ENCODE measurements at places on chromosomes 2 and 18. TPM values are rescaled to one million over a fixed set of nuclear protein-coding genes. Genes with fewer than 3 reads are reported as not detected.

The RAB17 gene
- 97.9 TPM for polyA plus RNA-seq

The AMER3 gene
- 2.1 TPM for polyA plus RNA-seq

The REEP1 gene
- polyA plus RNA-seq, result 4.2 TPM

The CD8B2 gene
- 0.07 TPM for polyA plus RNA-seq

The FTCDNL1 gene
- 0.53 TPM for polyA plus RNA-seq

The GAL3ST2 gene
- polyA plus RNA-seq, result not detected

The ITSN2 gene
- 31.4 TPM for polyA plus RNA-seq

The RPRM gene
- polyA plus RNA-seq, result 0.23 TPM

The TCF7L1 gene
- 4.0 TPM for polyA plus RNA-seq

The HOXD8 gene
- 0.61 TPM for polyA plus RNA-seq

The PROKR1 gene
- polyA plus RNA-seq, result 0.02 TPM

The PPP4R3B gene
- 29.3 TPM for polyA plus RNA-seq

The SERPINB13 gene
- not detected for polyA plus RNA-seq

The RDH14 gene
- 8.2 TPM for polyA plus RNA-seq

The GPR148 gene
- 1.2 TPM for polyA plus RNA-seq

The SH2D6 gene
- 28.1 TPM for polyA plus RNA-seq

The CHRNA1 gene
- not detected for polyA plus RNA-seq

The ERCC3 gene
- 33.0 TPM for polyA plus RNA-seq
